Sciatic nerve (tissue), 2 donors: ENCODE measurements at places on chromosomes 2 and 18. TPM values are rescaled to one million over a fixed set of nuclear protein-coding genes. Genes with fewer than 3 reads are reported as not detected.

- DNase-seq: no peak
These were observed 14.1 kb upstream of the KLHL41 start for GRCh38 chr2:169495310-169495928.

DNA sequence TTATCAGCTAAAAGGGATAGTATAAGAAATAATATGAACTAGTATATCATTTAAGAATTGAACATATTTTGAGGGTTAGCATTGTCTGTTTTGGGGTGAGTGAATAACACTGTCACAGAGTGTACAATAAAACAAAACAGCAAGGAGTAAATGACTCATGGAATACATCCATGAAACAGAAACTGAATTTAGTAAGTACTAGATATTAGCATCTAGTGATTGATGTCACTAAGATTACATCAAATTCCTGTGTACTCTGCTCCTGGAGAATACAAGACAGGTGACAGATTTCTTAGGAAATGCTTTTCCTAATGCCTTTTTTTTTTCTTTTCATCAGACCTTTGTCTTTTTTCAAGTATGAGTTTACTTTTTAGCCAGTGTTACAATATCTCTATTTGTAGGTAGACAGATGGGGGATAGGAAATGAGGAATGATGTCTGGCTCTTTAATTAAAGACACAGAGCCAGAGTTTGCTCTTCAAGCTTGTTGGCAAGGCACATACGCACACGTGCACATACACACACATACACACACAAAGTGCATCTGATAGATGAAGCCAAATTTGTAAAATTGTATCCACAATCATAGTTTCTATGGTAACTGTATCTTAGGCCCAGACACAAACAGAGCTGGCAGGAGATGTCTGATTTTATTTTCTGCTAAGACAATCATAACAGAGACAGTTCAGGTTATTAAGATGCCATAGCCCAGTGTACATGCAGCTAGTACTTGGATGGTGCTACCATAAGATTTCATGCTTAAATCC is 138.2 kb upstream of the NRP2 start:
- no peak for DNase-seq

GRCh38 chr2:193581807-193582206 is 1387.1 kb upstream of the TMEFF2 start:
- DNase-seq: no peak

DNA sequence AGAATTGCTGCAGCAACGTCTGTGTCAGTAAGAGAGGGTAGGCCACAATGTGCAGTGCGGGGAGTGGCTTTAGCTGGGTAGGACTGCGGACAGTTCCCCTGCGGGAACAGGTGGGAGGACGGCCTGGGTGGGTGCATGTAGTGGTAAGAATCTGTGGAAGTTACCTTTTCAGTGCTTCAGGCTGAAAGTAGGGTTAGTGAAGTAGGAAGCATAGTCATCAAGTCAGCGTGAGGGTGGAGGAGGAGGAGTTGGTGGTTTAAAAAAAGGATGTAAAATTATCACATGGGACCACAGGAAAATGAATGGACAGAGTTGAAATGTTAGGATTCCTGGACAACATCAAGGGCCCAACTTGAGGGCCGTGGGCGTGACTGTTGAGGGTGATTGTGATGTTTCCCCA is 13.2 kb downstream of the CEP192 start:
- no peak for DNase-seq

GRCh38 chr2:84894758-84895520 is 10.5 kb upstream of the TMSB10 start:
- no peak for DNase-seq

GRCh38 chr2:171244970-171245782 is 84.5 kb upstream of the TLK1 start:
- DNase-seq: no peak

DNA sequence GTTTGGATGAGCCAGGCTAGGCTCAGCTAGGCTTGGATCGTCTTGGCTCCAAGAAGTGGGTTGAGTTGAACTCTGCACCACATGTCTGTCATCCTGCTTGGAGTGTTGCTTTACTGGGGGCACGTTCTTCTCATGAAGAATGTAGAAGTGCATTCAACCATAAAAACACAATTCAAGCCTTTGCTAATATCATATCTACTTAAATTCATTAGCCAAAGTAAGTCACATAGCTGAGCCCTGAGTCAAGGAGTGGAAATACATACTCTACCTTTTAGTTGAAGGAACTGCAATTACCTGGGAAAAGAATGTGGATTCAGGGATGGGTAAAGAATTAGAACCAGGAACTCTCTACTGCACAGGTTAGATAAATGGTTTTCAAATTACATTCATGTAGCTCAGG is 360.4 kb upstream of the KCNH7 start:
- no peak for DNase-seq

GRCh38 chr18:31439807-31440325 is 7.7 kb upstream of the DSG3 start:
- DNase-seq: no peak

DNA sequence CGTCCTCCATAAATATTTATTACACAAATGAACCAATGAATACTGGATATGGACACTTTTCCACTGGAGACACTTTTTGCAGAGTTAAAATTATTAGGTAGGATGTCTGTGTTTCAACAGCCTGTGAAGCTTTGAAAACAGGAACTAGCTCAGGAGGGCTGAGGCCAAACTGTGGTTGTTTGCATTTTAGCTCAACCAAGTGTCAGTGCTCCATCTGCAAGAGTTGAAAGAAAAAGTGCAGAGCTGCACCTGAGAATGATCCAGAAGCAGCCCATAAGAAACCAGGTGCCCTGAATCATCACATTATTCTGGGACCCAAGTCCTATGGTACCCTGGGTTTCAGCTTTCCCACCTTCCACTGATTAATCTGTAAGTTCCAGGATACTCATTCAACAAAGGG is 180.4 kb downstream of the TRIB2 start:
- no peak for DNase-seq

SIX2 gene
- 3.6 TPM for total RNA-seq

DNA sequence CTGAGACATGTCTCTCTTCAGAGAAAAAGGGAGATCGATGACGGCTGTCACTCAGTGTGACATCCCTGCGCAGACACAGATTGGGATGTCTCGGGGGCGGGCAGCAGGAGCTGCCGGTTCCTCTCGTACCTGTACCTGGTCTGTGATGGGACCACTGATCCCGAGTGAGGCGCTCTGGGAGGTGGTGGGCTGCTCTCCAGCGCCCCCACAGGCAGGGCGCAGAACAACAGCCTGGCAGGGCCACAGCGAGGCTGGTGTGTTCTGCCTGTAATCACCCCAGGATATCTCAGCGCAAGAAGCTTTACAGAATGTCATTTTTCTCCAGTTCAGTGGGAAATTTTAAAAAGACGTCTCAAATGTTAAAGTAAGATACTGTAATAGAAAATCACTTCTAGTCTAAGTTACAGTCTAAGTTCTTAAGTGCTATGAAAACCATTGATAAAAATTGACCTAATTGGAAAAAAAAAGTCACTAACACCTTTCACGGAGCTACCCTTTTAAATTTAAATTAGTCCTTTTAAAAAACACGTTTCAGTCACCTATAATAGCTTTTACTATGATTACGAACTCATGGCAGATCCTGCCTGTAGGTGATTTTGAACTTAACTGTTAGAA is 189.8 kb downstream of the SNTG2 start:
- no peak for DNase-seq

FOSL2 gene
- total RNA-seq: 230 TPM

DNA sequence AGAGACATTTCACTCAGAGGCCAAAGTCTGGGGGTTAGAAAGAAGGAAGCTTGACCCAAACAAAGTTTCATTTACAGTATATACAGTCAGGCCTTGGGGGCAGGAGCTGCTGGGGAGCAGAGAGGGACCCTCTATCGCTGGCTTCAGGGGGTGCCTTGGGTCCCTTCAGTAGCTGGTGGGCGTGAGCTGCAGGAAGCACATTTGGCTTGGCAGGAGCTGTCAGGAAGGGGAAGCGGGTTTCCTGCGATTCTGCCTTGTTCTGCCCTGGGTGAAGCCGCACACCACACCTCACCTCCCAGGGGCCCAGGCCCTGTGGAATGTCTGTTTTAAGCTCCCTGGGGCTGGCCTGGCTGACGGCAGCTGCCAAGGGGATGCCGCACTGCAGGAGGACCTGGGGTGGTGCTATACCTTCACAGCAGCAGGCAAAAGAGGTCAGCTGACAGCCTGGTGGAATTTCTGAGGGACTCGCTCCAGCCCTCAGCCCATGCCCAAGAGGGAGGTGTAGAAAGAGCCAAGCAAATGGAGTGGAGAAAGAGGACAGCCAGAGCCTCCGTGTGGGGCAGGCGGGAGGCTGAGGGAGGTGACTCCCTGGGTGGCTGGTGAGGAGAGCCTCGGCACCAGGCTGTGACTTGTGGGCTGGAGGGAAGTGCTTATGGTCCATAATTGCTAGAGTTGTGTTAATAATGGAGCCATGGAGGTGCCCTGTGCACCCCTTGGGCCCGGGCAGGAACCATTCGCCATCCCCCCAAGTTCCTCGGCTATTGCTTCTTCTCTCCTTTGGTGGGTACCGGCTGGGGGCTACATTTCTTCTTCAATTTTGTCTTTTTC is 43.9 kb downstream of the PSD4 start:
- no peak for DNase-seq

GRCh38 chr2:205686783-205687640 is 4.7 kb downstream of the NRP2 start:
- no peak for DNase-seq
